Stimulated activated CD8-positive, alpha-beta memory T cell treated with anti-CD3 and anti-CD28 coated beads, Interleukin-4, amount 100 ng/mL, for 1 hour (primary cell): ENCODE measurements at places on chromosomes 1 and 21.

DNA sequence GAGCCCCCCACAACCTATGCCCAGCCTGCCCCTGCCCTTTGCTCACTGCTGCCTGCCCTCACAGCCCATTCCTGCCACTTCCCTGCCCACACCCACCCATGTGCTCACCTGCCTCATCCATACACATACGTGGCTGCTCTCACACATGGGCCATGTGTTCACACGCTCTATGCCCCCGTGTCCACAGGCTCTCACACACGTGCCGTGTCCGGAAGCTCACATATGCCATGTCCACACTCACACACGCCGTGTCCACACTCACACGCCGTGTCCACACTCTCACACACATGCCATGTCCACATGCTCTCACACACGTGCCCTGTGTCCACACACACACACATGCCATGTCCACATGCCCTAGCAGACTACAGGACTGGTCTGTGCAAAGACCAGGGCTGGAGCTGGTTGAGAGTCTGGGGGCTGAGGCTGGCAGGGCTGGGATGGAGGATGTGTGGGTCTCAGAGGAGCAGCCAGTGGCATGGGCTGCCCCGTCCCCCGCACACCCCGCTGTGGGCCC, 583 bp upstream of the RNF223 start:
- DNase-seq = no peak

- DNase-seq = no peak
Observed at GRCh38 chr1:59025898-59026426, 242.1 kb upstream of the JUN start.

DNA sequence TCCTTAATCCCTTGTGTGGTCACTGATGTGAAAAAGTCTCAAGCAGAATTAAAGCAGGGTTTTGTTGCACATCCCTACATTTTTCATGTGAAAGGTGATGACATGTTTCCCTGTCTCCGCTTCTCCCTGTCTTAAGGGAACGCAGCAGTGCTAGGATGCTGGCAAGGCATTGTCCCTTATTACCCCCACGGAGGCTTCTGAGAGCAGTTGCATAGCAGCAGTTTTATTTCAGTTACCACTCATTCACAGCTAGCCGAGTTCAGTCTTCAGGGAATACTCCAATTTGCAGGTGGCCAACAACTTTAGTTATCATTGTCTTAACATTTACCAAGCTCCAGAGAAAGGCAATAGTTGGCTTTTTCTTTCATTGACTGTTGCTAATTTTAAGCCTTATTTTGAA, 89.1 kb downstream of the CLEC20A start:
- DNase-seq = no peak

DNA sequence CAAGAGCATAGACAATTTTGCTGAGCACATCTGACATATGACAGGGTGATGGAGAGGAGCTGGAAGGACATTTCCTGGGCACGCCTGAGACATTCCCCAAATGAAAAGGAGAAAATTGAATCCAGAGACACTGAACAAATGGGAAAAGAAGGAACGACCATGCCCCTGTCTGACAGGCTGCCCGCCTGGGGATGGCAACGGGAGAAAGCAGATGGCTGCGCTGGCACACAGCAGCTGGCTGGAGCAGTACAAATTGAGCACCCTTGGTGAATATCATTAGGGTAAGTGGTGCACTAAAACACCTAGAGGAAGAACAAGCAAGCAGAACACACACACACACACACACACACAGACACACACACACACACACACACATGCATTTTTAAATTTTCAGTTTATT, 174.3 kb upstream of the DUSP10 start:
- no peak for DNase-seq

GRCh38 chr1:25338188-25338981, at the start of gene TMEM50A:
Gene TMEM50A (plus strand): TSS chr1:25338334. CDS start chr1:25340487, 2,153 bp downstream.
- peak; percentile 84 for DNase-seq

DNA sequence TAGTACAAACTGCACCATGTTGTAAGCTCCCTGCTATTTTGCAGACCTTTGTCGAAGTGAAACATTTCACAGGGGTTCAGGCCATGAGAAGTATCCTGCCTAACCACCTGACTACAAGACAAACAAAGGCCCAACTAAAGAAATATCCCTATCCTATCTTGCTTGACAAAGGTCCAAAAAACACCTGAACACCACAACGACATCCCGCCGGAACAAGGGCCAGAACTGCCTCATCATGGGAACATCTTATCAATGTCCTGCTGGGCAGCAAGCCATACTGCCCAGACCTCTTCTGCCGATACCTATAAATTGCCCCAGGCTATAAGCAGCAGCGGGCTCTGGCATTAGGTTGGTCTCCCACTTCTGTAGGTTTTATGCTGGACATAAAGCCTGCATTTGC, 12.3 kb downstream of the MYSM1 start:
- DNase-seq = no peak

DNA sequence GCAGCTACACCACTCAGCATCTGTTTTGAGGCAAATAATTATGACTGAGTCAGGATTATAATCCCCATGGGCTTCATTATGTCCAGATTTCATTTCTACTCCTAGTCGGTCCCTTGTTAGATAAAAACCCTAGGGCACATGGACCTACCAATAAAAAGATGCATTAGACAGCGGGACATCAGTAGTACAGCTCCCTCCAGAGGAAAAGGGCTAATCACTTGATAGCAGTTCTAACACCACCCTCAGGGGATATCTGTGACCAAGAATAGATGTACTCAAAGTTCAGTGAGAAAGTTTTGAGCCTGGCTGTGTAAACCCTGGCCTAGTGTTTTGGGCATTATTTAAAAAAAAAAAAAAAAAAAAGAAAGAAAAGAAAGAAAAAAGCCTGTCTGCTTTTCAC, 10.0 kb downstream of the GJA8 start:
- no peak for DNase-seq

GRCh38 chr1:15412843-15413242, 3.2 kb downstream of the EFHD2 start:
- DNase-seq = no peak

DNA sequence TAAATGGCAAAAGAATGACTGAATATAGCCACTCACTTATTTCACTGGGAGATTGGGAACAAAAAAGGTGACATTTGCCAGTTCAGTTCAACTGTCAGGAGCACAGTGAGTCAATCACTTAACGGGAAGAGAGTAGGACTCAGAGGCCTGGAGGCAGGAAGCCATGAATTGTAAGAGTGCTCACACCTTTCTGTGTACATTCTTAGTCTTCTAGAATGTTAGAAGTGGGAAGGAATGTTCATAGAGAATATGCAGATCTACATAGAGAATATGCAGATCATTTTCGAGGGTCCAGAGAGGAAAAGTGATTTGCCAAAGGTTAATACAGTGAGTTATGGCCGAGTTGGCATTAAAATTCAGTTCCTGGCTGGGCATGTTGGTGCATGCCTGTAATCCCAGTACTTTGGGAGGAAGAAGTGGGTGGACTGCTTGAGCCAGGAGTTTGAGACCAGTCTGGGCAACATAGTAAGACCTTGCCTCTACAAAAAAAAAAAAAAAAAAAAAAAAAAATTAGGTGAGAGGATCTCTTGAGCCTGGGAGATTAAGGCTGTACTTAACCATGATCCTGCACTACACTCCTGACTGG, 8.3 kb downstream of the IL20 start:
- no peak for DNase-seq
